Activated CD8-positive, alpha-beta memory T cell treated with anti-CD3 and anti-CD28 coated beads for 1 hour (primary cell): ENCODE measurements at places on chromosomes 7 and 10.

- no peak for DNase-seq
These were observed 337.8 kb upstream of the TEX47 start for GRCh38 chr7:89133357-89133756.

GRCh38 chr7:118845791-118846190 is 621.3 kb downstream of the ANKRD7 start:
- DNase-seq: no peak

- DNase-seq: no peak
These were observed 72.0 kb upstream of the FAM20C start for GRCh38 chr7:120164-120991.

DNA sequence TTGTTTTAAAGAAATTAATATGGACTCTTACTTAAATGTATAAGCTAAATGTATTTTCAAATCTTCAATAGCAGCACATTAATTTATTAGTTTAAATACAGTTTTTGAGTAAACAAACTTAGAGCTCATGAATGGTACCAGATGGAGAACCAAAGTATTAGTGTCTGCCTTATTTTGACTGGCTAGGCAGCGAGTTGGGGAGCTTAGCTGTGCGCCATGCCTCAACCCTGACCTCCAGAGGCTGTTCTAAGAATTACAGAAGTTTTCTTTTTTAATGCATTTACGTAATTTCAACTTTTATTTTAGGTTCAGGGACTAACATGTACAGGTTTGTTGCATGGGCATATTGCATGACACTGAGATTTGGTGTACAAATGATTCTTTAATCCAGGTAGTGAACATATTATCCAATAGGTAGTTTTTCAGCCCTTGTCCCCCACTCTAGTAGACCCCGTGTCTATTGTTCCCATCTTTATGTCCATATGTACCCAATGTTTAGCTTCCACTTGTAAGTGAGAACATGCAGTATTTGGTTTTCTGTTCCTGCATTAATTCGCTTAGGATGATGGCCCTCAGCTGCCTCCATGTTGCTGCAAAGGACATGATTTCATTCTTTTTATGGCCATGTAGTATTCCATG is 166.8 kb downstream of the IQUB start:
- DNase-seq: no peak

- DNase-seq: no peak
These were observed 16.8 kb downstream of the ASAH2 start for GRCh38 chr10:50234486-50234885.

GRCh38 chr7:1201916-1202315 is 30.8 kb upstream of the UNCX start:
- no peak for DNase-seq
